Inflammatory macrophage treated with lipopolysaccharide for 1 hour (primary cell): ENCODE measurements at places on chromosomes 11 and 22.

GRCh38 chr11:19935507-19935906 lies 222.9 kb downstream of the NAV2 start:
- no peak for DNase-seq

DNA sequence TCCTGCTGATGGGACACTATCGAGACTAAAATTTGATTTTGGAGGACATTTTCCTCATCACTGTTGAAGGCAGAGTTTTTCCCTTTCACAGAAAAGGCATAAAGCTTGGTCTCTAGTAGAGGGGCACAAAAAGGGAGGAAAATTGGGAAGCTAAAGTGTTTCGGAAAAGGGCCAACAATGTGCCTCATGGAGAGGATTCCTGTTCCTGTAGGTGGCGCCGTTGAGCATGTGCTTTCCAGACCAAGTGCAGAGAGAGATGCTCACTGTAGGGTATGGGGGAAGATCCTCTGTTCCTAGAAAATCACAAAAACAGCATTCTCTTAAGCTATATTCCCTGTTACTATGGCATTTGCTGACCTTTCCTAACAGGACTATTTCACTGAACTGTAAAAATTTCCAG lies 18.4 kb upstream of the OR4C5 start:
- no peak for DNase-seq

DNA sequence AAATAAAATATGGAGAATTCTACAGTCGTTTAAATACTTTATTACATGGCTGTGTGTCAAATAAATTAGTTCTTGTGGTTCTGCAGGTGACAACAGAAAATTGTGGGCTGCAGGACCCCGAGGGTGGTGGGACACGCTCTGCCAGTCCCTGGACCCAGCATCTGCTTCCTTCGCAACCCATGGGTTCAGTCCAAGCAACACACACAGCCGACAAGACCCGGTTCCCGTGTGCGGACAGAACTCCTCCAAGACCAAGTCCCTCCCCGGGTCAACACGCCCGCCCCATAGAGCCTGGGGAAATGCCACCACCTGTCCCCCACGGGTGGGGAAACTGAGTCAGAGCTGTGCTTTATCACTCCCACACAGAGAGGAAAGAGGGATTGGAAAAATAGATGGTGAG lies 238.9 kb downstream of the BRD1 start:
- DNase-seq, result no peak

GRCh38 chr11:44065161-44065661 lies 859 bp upstream of the ACCS start:
- DNase-seq, result no peak

DNA sequence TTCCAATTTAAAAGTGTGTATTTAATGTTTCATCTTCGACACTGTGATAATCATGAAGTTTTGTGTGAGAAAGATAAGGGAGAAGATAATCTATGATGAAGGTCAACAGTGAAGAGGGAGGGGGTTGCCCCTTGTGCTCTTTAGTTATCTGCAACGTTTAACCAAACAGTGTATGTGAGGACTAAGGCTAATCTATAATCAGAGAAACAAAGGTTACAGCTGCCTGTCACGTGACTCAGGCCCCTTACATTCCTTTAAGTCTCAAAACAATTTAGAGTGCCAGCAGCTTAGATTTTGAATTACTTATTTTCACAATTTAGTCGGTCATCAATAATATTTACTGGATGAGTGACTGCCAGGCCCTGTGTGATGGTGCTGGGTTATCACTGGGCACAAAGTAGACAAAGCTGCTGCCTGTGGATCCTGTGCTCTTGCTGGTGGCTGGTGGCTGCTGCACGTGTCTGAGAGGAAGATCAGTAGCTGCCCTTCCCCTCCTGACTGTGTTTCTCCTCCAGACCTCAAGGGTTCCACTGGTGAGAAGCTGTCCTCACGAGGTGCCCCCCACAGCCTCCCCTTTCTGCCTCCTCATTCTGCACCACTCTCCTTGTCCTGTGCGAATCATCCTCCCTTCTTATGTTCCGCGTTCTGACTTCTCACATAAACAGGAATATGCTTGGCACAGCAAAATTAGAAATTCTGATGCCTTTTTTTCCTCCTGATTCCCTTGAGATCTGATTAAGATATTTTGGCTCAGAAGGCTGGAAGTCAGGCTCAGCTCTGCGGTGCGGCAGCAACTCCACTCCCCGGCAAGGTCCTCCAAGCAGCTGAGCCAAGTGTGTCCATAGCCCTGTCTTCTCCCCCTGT lies 331.1 kb upstream of the B3GAT1 start:
- DNase-seq, result no peak

DNA sequence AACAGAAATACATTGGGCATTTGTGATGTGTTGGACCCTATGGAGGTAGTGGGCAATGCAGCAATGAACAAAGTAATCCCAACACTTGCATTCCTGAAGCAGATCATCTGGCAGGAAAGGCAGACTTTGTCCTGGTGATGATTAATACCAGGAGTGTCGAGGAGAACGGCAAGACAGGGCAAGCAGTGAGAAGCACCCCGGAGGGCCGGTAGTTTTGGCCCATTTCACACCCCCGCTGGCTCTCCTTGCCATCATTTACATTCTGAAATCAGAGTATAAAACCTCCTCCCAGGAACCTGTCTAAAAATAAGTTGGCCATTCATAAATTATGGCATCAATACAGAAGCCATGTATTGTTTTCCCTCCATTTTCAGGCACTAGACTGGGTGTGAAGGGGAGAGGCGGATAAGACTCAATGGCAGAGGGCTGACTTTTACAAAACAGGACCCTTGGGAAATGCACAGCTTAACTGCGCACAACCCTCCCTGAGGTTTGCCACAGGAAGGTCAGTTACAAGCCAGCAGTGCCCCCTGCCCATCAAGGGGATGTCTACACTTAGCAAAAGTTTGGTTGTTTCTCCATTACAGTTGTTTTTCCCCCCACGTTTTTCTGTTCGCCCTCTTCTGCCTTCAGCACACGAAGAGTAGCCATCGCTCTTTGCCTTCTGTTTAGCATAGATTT lies 55.6 kb downstream of the OPCML start:
- DNase-seq, result no peak
